ENCODE measurements at places on chromosomes 1 and 21.

- DNase-seq, result no peak
These were observed 35.1 kb downstream of the CLEC20A start for GRCh38 chr1:178461701-178462100.

DNA sequence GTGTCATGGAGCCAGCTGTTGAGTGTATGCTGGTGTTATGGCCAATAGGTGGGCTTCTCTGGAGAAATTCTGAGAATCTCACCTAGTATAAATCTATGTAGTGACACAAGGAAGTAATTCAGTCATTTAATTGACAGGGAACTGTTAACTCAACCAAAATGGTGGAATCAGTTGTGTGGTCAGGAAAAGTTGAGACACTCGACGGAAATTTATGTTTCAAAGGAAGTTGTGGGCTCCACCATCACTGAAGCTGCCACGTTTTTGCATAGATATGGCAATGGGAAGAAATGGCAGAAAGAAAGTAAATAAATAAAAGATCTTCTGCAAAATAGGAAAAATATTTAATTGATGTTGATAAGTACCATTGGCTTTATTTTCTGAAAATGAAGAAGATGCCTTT, 84.5 kb downstream of the ATP6V1G3 start:
- no peak for DNase-seq

DNA sequence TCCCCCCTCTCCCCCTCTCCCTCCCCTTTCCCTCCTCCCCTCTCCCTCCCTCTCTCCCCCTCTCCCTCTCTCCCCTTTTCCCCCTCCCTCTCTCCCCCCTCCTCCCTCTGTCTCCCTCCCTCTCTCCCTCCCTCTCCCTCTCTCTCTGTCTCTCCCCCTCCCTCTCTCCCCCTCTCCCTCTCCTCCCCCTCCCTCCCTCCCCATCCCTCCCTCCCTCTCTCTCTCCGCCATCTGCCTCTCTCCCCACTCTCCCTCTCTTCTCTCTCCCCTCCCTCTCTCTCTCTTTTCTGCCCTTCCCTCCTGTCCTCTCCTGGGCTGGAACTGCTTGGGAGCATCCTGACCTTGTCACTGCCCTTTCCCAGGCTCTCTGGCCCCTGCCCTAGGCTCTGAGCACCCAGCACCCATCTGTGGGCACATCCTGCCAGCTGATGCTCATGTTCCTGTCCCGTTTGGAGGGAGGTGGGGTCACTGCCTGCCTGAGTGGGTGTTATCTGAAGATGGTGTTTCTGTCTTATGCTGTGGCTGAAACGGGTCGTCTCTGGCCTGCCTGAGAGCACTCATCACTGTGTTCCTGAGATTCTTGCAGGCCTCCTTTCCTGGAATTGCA, 10.8 kb downstream of the FTCD start:
- DNase-seq, result no peak

GRCh38 chr1:223248001-223248769, 105.1 kb upstream of the TLR5 start:
- no peak for DNase-seq

DNA sequence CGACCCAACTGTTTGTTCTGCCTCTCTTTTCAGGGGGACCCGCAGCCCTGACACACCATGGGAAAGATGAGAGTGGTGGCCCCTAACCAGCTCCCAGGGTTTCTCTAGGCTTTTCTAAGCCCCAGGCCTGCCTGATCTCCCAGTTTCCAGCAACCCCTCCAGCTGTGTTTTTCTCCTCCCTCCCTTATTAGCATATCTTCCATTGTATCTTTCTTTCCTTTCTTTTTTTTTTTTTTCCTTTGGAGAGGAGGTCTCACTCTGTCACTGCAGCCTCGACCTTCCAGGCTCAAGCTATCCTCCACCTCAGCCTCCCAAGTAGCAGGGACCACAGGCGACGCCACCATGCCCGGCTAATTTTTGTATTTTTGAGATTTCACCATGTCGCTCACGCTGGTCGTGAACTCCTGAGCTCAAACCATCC, 1.8 kb upstream of the CERS2 start:
- DNase-seq, result no peak

DNA sequence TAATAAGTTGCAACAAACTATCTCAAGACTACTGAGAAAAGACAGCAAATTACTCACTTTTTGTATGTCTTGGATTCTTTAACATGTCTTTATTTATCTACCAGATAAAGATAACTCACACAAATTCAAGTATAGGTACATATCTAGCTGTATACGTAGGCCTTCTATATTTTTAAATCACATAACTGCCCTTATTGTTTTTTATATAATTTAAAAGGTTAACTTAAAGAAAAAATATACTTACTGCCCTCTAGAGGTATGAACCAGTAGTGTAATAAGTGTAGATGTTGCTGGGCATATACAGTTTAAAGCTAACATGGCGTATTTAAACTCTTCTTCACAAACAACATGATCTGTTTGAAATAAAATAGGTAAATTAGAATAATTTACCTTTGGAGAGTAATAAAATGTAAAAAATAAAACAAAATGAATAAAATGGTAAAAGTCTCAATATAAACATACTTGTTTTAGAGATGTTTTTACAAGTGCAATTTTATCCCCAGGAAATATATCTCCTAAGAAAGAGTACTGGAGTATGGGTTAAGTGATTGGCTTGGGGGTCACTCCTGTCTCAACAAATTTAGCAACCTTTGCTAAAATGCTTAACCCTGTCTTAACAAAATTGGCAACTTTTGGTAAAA, 235.2 kb downstream of the KCNT2 start:
- peak; percentile 9 for DNase-seq

- no peak for DNase-seq
These were observed 324.8 kb downstream of the SMYD3 start for GRCh38 chr1:246182149-246182851.
